ENCODE measurements at places on chromosomes 11 and 22. TPM values are rescaled to one million over a fixed set of nuclear protein-coding genes. Genes with fewer than 3 reads are reported as not detected.

EMID1 gene
- 0.43 TPM for total RNA-seq

GRCh38 chr22:46105494-46106278, 44.6 kb upstream of the PPARA start:
- no peak for DNase-seq

OR4A16 gene
- total RNA-seq = not detected

OR10D3 gene
- total RNA-seq = not detected

BDNF gene
- 2.9 TPM for total RNA-seq

SCGB1A1 gene
- total RNA-seq = not detected

GRCh38 chr11:129117595-129118350, 74.4 kb downstream of the ARHGAP32 start:
- no peak for DNase-seq

SLN gene
- total RNA-seq = 23.2 TPM

CYP2D6 gene
- total RNA-seq = not detected

GRCh38 chr11:65588199-65589054, 7.2 kb downstream of the KCNK7 start:
- DNase-seq = peak; percentile 77

- no peak for DNase-seq
Observed at GRCh38 chr11:19366992-19367709, 126.4 kb upstream of the E2F8 start.

DNA sequence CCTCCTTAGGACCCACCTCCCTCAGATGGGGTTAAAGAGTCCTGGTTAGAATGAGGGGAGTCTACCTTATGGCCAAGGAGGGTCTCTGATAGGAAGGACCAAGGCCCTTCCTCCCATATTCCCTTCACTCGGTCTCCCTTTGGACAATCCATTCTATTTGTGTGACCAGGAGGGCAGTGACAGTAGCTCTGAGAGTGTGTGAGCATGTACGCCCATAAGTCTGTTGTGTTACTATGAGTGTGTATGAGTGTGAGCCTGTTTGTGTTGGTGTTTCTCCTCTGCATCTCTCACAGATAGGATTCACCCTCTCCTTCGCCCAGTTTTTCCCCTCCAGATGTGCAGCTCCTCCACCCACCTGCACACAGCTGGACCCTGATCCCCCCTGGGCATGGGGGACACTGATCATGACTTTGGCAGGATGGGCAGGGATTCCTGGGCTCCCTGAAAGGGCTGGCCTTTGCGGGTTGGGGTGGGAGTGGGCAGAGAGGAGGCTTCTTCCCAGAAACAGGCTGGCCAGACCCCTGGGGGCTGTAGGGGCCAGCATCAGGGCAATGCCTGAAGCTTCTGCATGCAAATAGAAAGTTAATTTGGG, 14.5 kb downstream of the PHLDB1 start:
- no peak for DNase-seq

- DNase-seq = no peak
Observed at GRCh38 chr11:47979378-47980087, 826 bp upstream of the PTPRJ start.

DNA sequence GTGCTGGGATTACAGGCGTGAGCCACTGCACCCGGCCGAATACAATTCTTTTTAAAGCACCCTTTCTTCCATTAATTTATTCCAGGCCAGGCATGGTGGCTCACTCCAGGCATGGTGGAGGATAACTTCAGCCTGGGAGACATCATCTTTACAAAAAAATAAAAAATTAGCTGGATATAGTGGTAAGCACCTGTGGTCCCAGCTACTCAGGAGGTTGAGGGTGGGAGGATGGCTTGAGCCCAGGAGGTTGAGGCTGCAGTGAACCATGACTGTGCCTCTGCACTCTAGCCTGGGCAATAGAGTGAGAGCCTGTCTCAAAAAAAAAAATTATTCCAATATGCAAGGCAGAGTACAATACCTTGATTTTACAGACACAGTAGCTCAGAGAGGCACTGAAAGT, 11.4 kb downstream of the TAGLN start:
- no peak for DNase-seq

GRCh38 chr11:1292018-1292643, 17.3 kb downstream of the TOLLIP start:
- DNase-seq = no peak

GRCh38 chr11:27868226-27868625, 168.0 kb upstream of the BDNF start:
- DNase-seq = no peak

MUC5AC gene
- total RNA-seq = not detected

TNNI2 gene
- total RNA-seq = 0.35 TPM

TRIM49C gene
- total RNA-seq = not detected

PLAAT5 gene
- total RNA-seq = 4.8 TPM

IL10RA gene
- 7.2 TPM for total RNA-seq

- DNase-seq = no peak
Observed at GRCh38 chr11:1650918-1651262, 21.3 kb downstream of the KRTAP5-5 start.

DNA sequence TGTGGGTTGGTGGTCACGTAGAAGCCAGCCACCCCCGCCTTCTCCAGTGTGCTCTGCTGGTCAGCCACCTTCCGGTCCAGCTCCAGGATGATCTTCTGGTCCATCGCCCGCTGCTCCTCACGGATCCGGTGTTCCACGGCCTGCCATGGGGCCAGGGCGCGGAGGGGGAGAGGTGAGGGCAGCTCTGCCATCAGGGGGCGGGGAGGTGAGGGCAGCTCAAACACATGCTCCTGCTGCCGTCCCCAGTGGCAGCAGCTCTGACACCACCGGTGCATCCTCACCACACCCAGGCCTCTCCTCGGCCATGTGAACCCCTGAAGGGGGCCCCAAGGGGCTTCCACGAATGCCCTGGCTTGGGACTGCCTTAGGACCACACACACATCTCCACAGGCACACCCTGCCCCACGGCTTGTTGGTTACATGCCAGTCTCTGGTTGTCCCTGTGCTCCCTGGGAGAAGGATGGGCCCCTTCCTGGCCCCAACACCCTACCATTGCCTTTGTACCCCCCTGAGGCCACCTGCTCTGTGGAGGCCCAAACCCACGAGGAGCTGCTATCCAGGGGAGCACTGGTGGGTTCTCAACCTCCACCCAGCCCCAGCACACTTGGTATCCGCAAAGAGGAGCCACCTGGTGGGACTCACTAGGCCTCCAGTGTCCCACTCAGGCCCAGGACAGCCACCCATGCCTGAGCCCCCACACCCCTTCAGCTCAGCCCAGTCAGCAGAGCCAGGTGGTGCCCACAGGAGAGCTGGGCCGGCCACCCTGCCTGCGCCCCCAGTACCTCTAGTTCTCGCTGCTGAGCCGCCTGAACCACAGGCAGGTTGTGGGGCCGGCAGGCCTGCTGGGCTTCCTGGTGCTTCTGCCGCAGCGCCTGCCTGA, 4.3 kb downstream of the DGCR6L start:
- DNase-seq = peak; percentile 33

DNA sequence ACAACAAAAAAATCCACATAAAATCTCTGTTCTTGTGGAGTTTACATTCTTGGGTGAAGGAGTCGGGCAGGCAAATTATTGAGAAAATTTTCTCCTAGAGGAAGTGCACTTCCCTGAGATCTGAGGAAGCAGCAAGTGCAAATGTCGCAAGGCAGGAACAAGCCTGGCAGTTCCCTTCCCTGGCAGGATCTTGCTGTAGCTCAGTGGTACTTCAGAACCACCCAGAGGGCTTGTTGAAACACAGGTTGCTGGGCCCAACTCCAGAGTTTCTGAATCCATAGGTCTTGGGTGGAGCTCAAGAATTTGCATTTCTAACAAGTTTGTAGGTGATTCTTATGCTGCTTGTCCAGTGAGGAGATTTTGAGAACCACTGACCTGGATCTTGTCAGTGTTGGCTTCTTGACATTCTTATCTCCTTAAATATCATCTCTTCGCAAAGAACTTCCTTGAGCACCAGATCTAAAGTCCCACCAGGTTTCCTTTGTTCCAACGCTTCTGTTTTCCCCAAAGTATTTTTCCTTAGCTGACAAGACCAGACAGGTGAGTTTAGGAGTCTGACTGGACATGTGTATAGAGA, 9.6 kb downstream of the QSER1 start:
- no peak for DNase-seq

DNA sequence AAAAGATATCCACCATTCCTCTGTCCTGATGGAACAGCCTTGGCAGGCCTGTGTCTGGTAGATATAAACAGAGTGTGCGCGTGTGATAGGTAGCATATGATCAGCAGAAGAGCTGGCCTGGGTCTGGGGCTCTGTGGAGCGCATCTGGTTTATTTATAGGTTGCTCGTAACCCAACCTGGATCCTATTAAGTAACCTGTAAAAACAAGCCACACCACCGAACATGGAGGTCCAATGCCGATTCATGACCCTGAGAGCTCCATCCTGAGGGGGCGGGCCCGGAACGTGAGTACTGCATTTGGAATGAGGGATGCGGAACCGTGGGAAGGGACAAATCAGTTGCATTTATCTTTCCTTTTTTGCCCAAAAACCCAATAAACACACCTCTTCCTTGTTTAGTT, 31.9 kb upstream of the APOL5 start:
- DNase-seq = no peak

- peak; percentile 37 for DNase-seq
Observed at GRCh38 chr22:50215297-50216054, 14.7 kb downstream of the SELENOO start.

- peak; percentile 93 for DNase-seq
Observed at GRCh38 chr11:78417888-78418583, 416 bp upstream of the GAB2 start.

- DNase-seq = no peak
Observed at GRCh38 chr11:107252429-107253161, 205.0 kb downstream of the CWF19L2 start.

DGCR6L gene
- total RNA-seq = 44.2 TPM

- peak; percentile 86 for DNase-seq
Observed at GRCh38 chr11:14422052-14422813, 63.2 kb upstream of the RRAS2 start.

MEI1 gene
- total RNA-seq = 0.41 TPM

P4HA3 gene
- total RNA-seq = not detected

DNA sequence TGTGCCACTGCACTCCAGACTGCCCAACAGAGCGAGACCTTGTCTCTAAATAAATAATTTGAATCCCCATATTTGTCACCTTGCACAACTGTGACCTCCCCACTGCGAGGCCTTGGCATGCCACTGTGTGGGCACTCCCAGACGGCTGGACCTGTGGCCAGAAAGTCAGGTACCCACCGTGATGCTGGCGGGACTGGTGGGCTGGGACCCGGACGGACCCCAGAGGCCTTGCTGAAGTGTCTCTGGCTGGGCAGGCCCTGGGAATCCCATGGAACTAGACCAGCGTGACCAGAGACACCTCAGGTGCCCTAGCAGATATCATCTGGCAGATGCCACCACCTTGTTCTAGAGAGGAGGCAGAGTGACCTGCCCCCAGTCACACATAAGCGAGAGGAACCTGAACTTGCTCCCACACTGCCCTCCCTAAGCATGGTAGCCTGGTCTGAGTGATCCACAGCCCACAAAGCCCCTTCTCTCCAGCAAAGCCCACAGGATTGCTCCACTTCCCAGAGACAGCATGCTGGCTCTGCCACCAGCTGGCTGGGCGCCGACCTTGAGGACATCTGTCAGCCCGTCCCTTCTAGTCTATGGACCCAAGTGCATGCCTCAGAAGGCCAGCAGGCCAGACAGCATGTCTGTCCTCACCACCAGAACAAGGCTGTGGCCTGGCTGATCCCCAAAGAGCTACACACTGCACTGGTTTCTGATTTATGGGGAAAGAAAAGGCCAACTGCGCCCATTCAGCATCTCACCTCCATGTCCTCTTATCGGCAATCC, 9.5 kb downstream of the MACROD1 start:
- no peak for DNase-seq

DNA sequence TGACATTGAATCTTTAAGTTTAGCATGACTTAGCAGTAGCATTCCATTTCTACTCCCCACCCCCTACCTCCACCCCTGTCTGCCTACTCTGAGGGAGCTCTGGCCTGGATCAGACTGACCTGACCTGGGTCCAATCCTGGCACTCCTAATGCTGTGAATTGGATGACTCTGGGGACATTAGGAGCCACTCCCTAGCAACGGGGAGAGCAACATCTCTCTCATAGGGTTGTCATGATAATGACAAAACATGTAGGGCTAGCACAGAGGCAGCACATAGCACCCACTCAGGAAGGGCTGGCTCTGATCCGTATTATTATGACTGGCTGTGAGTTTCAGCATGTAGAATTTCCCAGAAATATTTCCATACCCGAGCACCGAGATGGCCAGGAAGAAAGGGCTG, 40.5 kb downstream of the CABIN1 start:
- no peak for DNase-seq

DNA sequence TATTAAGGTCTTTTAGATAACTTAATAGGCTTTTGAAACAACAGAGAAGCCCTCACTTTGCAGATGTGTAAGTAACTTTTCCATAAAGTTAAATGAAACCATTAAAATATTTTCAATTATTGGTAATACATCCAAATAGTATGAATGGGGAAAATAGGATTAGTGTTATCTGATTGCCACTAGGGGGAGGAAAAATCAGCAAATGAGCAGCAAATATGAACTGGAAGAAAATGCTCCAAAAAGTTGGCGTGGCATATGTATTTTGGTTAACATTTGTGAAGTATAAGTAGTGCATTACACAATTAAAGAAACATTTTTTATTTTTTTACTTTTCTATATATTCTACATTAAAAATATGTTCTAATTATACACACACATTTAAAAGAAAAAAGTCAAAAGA, 259.8 kb upstream of the ANO5 start:
- no peak for DNase-seq

CELF1 gene
- total RNA-seq = 96.2 TPM

COMMD9 gene
- total RNA-seq = 56.0 TPM

C11orf91 gene
- not detected for total RNA-seq

- DNase-seq = no peak
Observed at GRCh38 chr22:39522567-39523300, 2.4 kb downstream of the ATF4 start.

DNA sequence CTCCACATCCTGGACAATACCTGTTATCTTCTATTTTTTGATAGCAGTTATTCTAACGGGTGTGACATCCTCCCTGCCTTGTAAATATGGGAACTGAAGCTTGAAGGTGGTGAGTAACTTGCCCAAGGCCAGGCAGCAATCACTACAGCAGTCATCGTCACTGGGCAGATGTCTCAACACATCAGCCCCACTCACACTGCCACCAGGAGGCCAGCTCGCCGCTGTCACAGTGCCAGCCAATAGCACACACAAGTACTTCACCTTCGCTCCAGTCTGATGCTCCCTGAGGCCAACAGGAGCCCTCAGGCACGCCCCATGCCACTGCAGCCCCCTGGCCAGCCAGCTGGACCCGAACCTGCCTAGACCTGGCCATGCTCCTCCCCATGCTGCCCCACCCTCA, 4.9 kb upstream of the TTLL1 start:
- peak; percentile 85 for DNase-seq

PRAME gene
- total RNA-seq = not detected

Data from Right ventricle myocardium inferior (tissue), 1 donor.